ENCODE measurements at places on chromosomes 11 and 22. TPM values are rescaled to one million over a fixed set of nuclear protein-coding genes. Genes with fewer than 3 reads are reported as not detected.

DNA sequence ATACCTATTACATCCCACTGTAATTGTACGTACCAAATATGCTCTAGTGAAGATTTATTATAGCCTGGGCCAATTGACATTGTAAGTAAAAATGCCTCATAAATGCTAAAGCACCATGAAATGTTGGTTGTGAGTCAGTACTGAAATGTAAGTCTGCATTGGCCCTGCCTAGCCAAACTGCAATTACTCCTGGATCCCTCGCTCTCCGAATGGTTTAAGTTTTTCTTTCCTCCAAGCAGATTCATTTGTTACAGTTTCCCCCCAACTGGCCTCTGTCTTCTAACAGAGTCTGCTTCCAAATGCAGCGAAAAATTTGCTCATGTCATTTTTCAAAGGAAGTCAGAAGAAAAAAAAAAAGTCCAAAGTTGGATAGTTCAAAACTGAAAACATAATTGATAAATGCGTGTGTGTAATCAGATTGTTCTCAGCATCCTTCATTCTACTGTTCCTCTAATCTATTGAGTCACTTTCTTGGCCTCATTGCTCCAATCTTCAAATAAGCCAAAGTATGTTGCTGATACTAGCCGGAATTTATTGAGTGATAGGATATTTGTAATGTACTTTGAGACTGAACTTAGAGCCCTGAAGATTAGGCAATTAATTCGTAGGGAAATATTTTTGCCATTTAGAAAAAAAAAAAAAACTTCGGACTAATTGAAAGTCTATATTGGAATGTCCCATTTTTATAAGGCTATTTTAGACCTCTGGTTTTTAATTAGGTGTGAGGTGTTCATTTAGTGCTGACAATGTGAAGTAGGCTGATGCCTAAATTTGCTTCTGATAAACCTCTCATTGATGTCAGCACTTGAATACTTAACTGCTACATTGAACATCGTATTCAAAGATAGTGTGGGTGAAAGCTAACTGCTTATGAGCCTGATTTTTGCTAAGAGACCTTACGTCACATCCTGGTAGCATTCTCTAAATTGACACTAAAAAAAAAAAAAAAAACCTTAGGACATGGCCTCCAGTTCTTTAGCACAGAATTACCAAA, 93.4 kb downstream of the WT1 start:
- no peak for DNase-seq

- no peak for DNase-seq
Measured at GRCh38 chr11:132901638-132902471, 630.4 kb downstream of the OPCML start.

- DNase-seq: no peak
Measured at GRCh38 chr11:130992788-130993187, 76.5 kb upstream of the SNX19 start.

DNA sequence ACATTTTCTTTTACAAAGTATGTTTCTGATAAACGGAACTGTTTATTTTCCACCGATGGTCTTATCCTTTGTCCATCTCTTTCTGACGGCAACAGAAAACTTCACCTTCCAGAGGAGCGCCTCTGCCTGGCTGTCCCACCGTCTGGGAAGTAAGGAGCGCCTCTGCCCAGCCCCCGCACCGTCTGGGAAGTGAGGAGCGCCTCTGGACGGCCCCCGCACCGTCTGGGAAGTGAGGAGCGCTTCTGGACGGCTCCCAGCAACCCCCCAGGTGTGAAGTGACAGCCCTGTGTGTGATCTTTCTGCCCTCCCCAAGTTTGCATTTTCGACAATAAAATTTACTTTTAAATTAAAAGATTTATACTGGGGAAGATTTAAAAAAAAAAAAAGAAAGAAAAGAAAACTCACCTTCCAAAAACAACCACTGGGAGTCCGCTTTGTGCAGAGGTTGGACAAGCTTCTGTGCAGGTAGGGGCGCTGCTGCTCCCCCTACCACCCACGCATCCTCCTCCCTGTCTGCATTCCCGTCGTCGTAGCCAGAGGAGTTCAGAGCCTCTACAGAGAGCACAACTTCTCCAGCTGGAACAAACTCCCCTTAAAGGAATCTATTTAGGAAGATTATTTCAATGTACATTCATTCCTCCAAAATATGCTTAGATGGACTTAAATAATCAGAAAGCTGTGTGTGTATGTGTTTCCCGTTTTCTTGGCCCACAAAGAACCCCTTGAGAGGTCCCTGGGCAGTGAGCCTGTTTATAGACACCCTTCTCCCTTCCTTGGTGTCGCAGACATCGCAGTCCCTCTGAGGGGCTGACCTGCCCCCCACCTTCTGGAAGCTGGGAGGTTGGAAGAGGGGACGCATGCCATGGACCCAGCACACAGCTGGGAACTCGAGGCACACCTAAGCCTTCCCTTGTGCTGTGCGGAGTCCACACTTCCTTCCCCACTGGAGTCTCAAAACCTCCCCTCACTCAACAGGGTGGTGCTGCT, 849 bp upstream of the APOBEC3B start:
- peak; percentile 29 for DNase-seq

DNA sequence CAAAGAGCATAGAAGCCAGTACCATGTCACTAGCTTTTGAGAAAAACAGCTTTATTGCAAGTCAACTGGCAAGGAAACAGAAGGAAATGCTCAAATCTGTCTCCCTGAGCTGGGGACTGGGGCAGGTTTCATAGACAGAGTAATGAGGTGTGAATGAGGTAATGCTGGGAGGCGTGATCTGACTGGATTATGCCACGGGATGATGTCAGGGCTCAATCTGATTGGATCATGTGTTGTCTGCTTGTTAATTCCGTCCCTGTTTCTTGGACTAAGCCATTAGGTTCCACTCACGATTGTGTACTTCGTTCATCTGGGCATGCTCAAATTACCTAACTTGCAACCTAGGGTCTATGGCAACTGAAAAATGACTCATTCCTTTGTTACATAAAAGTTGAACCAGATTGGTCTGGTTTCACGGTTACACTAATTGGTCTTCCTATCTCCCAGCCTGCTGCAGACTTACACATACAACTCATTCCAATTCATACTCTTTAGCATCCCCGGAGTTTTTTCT, 20.2 kb upstream of the OR10A5 start:
- DNase-seq: no peak

DNA sequence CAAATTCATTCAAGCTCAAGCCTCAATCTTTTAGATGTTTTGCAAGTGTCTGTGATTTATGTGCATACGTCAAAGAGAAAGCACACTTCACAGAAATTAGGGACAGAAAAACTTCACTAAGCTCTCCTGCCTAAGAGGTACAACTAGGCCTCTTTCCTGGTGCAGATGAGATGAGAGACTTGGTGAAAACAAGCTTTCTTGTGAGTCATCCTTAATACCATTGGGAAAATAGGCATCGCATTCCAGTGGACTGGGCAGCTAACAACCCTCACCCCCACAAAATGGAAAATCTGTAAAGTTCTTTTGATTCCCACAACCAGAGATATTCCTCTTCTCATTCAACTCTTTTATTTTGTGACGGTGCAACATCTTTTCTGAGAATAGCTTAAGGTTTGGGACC, 1110.4 kb upstream of the CCDC90B start:
- DNase-seq: no peak

- DNase-seq: no peak
Measured at GRCh38 chr11:1739576-1739975, 10.8 kb downstream of the IFITM10 start.

GRCh38 chr11:30786256-30787110, 200.3 kb upstream of the MPPED2 start:
- no peak for DNase-seq

- no peak for DNase-seq
Measured at GRCh38 chr11:77020734-77021133, 13.5 kb upstream of the B3GNT6 start.

- no peak for DNase-seq
Measured at GRCh38 chr11:12725863-12726682, 51.9 kb downstream of the TEAD1 start.

DNA sequence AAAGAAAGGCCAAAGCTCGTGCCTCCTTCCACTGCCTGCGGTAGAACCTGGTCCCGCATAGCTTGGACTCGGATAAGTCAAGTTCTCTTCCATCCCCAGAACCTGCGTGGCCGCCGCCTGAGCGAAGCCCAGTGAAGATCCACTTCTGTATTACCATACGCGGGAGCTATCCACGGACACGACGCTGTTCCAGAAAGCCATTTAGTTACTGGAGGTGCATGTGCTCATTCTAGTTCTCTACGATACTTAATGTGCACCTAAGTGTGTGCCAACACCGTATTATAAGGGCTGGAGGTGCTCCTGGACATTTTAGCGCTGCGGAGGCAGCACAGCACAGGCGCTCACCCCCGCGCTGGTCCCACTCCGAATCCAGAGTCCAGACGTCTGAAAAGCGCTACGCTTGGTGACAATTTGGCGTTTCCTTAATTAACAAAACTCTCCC, 1.4 kb downstream of the WT1 start:
- peak; percentile 38 for DNase-seq

DNA sequence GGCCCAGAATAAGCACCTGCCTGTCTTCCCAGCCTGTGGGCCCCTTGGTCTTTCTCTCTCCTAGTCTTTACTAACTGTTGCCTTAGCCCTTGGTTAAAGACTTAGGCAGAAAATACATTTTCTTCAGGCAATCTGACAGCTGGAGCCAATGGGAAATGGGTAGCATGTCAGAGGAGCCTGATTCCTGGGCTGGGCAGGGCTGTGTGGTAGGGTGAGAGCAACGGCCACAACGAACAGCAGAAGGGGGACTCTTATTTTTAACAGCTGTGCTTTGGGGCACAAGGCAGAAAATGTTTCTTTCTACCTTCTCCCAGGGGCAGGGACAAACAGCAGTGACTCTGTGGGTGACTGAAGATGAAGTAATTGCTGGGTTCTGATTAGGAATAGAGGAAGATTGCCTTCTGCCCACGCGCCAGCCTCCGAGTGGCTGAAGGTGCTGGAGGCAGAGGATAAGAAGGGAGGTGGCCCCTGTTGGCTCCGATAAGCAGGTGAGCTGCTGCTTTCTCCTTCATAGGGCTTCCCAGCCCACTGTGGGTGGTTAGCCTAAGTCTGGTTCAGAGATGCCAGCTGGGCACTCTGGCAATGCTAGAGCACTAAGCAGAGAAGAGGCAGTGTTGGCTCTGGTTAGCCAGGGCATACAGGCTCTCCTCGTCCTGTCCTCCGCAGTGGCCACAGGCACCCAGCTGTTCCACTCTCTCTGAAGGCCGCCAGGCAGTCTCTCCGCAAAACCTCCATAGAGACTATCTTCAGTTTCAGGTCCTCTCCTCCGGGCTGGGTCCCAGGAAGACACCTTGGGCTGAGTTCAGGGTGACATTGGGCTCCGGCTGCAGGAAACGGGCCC, 1.5 kb downstream of the YPEL4 start:
- no peak for DNase-seq

- no peak for DNase-seq
Measured at GRCh38 chr11:69204941-69205742, 49.4 kb downstream of the SMIM38 start.

- DNase-seq: no peak
Measured at GRCh38 chr11:61999141-61999975, 31.9 kb upstream of the FTH1 start.

GRCh38 chr11:109512249-109512648, 90.3 kb downstream of the C11orf87 start:
- DNase-seq: no peak

- no peak for DNase-seq
Measured at GRCh38 chr22:49660794-49661781, 166.6 kb downstream of the BRD1 start.

DNA sequence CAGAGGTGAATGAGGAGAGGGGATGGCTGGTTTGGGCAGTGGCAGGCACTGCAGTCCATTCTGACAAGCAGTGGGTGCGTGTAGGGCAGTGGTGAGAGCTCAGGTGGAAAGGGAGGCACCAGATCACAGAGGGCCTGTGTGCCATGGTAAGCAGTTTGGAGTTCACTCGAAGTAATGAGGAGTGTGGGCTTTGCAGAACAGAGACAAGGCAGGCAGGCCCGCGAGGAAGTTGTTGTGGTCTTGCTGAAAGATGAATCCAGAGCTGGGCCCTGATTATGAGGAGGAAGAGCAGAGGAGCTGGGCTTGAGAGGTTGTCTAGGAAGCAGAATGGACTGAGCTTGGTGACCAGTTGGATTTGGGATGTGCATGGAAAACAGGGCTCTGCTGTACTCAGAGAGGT, 1.6 kb upstream of the DNAJB13 start:
- no peak for DNase-seq

GRCh38 chr11:102610200-102610599, 14.9 kb downstream of the MMP20 start:
- no peak for DNase-seq

GRCh38 chr22:49779211-49779610, 48.5 kb downstream of the BRD1 start:
- no peak for DNase-seq

- no peak for DNase-seq
Measured at GRCh38 chr22:48941903-48942575, 885.6 kb downstream of the BRD1 start.

DNA sequence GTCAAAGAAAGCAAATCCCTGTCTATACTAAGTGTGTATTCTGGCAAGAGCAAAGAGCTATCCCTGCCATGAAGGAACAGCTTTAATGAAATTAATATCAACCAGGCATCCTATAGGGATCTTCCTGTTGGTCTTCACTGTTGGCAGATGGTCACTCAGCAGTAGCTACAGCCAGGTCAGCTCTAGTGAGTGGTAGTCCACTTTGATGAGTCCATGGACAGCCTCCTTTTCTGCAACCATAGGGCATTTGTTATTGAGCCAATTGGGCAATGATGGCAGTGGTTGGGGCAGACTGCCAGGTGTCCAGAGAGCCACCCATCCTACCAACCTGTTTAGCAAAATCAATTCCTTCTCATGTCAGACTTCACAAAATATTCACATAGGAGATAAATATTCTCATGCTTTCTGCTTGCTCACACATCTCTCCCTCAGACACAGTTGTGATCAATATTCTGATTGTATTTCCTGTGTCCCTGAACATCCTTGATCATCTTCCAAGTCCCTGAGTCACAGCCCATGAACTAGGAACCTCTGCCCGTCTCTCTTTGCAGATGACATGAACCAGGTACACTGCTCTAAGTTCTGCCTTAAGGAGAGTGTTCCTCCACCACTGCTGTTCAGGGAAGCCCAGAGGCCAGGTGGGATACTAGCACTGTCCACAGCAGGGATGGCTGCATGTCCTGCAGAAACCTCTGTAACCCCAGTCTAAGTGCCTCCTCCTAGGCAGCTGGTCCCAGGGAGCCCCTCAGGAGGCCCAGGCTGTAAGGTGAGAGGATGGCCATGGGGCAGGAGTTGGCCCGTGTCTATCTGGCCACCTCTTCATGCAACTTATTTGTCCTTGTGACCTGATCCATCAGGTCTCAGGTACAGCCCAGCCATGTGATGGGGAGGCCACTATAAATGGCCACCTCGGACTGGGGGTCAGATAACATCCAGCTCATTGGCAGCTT, 74.2 kb upstream of the IGLL5 start:
- DNase-seq: no peak

B3GAT3 gene
- total RNA-seq: 30.1 TPM

PRG3 gene
- not detected for total RNA-seq

IRAG1 gene
- total RNA-seq: 18.0 TPM

DEFB131B gene
- not detected for total RNA-seq

RAG1 gene
- total RNA-seq: 0.33 TPM

DDI1 gene
- not detected for total RNA-seq

KIRREL3 gene
- total RNA-seq: 5.3 TPM

RIMBP3C gene
- not detected for total RNA-seq

RFPL3 gene
- total RNA-seq: not detected

PDGFD gene
- total RNA-seq: 77.9 TPM

TMPRSS5 gene
- 0.96 TPM for total RNA-seq

GVQW3 gene
- total RNA-seq: 3.8 TPM

FAM111A gene
- 20.4 TPM for total RNA-seq

All from ovary (tissue), 10 donors.